Activated effector memory CD4-positive, alpha-beta T cell treated with Interleukin-2 at 50 U/mL for 16 hours (primary cell): ENCODE measurements at places on chromosomes 2 and 18.

GRCh38 chr2:102112271-102112670, 30.3 kb upstream of the IL1R1 start:
- no peak for DNase-seq

DNA sequence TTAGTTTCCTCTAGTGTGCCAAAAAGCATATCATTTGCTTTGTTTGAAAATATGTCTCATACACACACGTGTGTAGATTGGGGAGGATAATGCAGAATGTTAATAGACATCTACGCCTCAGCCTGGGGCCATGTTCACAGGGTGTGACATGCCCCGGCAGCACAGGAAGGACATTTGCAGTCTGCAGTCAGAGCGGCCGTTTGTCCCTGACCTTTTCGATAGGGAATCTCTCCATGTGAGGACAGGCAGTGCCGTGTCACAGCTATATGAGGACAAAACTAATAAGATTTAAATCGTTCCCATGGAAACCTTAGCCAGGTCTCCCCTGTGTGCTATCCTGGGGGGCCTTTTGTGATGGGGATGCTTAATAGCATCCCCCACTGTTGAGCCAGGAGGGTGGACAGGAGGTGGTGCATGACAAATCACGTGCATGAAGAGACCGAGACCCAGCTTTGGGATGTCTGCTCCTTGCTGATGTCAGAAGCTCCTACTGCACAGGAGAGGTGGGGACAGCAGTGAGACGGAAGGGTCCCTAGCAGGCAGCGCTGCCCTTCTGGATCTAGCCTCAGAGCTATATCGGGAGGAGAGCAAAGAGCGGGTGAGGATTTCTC, 100.6 kb downstream of the RNF144A start:
- DNase-seq, result no peak

DNA sequence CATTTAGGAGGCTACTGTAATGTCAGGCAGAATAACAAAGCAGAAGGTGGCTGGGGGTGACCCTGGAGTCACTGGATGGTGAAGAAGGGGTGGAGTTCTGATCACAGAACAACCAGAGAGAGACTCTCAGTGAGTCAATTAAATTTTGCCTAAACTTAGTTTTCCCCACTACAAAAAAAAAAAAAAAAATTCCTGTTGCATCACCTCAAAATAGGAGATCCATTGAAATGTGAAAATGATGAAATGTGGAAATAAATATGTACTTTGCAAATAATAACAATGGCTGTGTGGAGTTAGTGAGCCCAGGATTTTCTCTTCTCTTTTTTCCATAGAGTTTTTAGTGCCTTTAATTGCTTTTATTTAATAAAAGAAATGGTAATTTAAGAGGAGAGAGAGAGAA, 165.5 kb downstream of the GFPT1 start:
- DNase-seq, result no peak

- no peak for DNase-seq
These were observed 82.3 kb downstream of the UPP2 start for GRCh38 chr2:158184001-158184400.

DNA sequence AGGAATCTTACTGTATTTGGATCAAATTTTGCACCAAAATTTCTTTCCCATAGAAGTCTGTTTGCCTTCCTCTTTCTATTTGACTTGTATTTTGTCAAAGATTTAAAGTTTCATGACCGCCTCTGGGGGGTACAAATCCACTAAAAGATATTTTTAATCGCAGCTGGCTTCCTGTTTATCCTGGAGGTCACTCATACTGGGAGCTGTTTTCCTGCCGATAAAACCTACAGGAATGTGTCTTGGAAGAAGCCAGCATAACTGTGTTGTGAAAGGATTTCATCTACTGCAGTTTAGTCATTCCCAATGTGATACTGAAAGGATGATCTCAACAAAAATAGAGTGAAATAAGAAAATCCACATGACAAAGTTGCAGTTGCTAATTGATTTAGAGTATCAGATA, 184.0 kb downstream of the RIT2 start:
- DNase-seq, result no peak

DNA sequence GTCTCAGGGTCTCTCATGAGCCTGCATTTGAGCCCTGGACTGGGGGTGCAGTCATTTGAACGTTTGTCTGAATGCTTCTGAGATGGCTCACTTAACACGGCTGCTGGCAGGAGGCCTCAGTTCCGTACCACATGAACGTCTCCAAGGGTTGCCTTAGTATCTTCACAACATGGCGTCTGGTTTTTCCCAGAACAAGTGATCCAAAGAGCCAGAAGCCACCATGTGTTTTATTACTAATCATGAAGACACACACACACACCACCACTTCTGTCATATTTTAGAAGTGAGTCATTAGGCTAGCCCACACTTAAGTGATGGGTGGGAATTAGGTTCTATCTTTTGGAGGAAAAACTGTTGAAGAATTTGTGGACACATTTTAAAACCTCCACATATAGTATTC, 15.0 kb upstream of the MYO1B start:
- no peak for DNase-seq

- DNase-seq, result no peak
These were observed 37.3 kb upstream of the TANK start for GRCh38 chr2:161122772-161123530.

- DNase-seq, result no peak
These were observed 482.7 kb downstream of the RIT2 start for GRCh38 chr18:42632801-42633200.

- DNase-seq, result no peak
These were observed 128.7 kb downstream of the XIRP2 start for GRCh38 chr2:167017021-167017420.

GRCh38 chr2:179104736-179105135, 54.8 kb upstream of the CCDC141 start:
- no peak for DNase-seq

- no peak for DNase-seq
These were observed 42.0 kb upstream of the EML6 start for GRCh38 chr2:54681416-54681815.

- no peak for DNase-seq
These were observed 19.1 kb downstream of the PARD6G start for GRCh38 chr18:80228051-80228848.

- DNase-seq, result no peak
These were observed 20.9 kb downstream of the ARMC9 start for GRCh38 chr2:231219289-231219688.

GRCh38 chr2:71693286-71694270, 240.2 kb downstream of the DYSF start:
- no peak for DNase-seq

GRCh38 chr2:233620204-233620603, 2.8 kb downstream of the UGT1A8 start:
- no peak for DNase-seq

DNA sequence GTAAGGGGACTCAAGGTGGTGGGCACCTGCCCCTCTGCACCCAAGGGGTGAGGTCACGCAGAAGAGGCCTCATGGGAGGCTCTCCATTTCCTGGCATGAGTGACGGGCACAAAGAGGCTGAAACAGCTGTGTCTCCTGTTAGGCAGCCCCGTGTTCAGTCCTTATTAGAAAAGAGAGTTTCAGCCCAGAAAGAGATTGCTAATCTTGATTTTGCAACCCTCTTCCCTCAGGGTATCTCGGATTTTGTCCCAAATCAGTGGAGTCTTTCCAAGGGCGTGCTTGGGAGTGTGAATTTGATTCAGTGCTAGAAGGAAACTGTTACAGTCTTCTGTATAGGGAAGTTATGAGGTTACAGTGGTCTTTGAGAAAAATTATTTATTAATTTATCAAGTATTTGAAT, 10.4 kb downstream of the TNFRSF11A start:
- no peak for DNase-seq

GRCh38 chr2:20144196-20144595, 80.7 kb downstream of the SDC1 start:
- no peak for DNase-seq

DNA sequence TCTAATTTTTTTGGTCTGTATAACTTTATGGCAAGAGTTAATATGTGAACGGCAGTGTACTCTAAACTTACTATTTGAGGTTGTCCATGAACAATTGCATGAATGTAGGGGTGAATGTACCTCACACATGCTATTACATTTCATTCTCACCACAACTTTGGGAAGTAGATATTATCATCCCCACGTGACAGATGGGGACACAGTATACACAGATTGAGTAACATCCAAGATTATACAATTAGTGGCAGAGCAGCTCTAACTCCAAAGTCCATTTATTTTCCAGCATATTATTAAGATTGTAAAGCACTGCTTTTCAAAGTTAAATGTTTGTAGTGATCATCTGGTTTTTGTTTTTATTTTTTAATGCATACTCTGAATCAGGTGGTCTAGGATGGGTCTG, 622.1 kb upstream of the ZEB2 start:
- no peak for DNase-seq

DNA sequence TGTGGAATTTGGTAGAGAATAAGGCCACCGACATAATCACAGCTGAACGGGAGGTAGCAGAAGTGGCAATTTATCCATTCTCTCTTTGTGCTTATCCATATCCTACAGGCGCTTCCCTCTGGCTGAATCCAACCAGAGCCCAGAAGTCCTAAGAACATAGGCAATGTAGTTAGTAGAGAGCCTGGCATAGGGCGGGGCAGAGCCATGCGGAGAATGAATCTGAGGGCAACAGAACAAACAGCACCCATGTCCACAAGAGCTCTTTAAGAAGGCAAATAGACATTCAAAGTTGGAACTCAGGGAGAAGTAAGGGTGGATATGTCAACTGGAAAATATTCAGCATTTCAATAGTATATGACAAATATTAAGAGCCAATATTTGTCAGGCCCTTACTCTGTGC, 305.9 kb upstream of the VWC2L start:
- DNase-seq, result no peak

DNA sequence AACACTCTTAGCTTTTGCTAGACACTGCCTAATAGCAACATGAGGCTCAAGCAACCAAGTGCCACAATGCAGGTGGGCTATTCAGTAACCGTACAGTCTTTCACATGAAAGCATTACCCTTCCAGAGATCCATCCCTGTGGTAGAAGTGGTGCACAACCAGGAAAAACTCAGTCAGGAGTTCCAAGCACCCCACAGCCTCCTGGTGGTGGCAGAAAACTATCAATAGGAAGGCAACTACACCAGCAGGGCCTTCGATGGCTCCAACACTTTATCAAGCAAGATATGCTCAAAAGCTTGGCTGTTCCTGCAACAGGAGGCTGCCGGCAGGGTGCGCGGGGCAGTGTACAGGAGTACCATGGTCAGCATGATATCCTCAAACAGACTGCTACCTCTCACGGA, 176.1 kb upstream of the DLGAP1 start:
- no peak for DNase-seq

- no peak for DNase-seq
These were observed 620.4 kb downstream of the XIRP2 start for GRCh38 chr2:167508709-167509108.

- no peak for DNase-seq
These were observed 24.5 kb downstream of the NFATC1 start for GRCh38 chr18:79420033-79420745.

- no peak for DNase-seq
These were observed 43.7 kb downstream of the TWIST2 start for GRCh38 chr2:238891457-238892203.

DNA sequence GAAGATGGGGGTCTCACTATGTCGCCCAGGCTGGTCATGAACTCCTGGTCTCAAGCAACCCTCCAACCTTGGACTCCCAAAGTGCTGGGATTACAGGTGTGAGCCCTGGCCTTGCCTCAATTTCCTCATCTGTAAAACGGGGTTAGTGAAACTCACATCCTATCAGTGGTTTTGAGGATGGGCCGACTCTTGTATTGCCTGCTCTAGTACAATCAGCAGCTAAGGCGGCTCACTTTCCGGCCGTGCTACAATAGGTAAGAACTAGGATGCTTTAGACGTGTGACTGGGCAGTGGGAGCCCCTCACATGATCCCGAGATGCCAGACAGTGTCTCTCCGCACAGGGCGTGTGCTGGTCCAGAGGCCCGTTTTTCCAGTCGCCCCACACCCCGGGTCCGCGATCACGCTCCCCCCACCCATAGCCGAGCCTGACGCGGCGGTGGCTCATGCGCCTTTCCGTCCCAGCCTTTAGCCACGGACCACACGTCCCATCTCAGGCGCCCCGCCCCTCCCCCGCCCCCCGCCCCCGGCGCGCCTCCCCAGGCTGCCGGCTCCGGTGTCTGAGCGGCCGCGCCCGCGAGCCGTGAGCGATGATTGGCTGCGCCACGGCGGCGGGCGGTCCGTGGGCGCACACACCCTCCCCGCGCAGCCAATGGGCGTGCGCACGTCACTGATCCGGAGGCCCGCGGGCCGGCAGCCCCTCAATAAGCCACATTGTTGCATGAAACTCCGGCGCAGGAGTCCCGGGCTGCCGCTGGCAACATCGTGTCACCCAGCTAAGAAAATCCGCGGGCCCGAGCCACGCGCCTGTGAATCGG, at the start of gene HK2:
HK2 (plus strand) TSS at position 710 of the 816 bp plus-strand sequence. CDS start 454 bp downstream, outside the sequence.
- peak; percentile 68 for DNase-seq

DNA sequence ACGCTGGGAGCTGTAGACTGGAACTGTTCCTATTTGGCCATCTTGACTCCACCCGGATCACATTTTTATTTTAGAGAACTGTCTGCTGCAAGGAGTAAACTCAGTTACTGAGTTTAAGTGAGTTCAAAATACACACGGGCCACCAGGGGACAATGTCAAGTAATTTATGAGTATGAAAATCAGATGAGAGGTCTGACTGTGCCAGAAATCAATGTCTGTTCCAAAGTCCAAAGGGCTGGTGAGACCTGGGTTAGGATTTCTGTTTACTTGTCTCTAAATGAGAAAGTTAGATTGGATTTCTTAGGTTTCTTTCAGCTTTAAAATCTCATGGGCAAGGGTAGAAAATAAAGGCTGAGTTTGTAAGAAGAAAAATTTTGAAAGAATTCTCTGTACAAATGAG, 465.8 kb upstream of the MEIS1 start:
- DNase-seq, result no peak

DNA sequence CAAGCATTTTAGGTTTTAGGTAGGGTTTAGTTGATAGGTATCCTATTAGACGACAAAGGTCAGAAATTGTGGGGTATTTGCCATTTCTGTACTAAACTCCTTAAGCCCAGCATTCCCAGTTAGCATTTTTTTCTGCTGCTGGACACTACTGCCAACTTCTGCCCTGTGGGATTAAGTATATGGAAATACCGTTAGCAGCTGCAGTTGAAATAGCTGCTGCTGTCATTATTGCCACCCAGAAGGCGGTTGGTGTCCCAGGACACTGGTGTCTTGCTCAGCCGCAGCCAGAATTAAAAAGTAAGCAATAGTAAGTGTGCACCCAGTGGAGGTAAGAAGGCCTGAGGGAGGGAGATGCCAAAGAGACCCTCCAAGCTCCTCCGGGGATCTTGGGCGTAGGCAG, 1.9 kb upstream of the UXS1 start:
- no peak for DNase-seq

- no peak for DNase-seq
These were observed 33.7 kb upstream of the ACVR1C start for GRCh38 chr2:157662401-157662800.

DNA sequence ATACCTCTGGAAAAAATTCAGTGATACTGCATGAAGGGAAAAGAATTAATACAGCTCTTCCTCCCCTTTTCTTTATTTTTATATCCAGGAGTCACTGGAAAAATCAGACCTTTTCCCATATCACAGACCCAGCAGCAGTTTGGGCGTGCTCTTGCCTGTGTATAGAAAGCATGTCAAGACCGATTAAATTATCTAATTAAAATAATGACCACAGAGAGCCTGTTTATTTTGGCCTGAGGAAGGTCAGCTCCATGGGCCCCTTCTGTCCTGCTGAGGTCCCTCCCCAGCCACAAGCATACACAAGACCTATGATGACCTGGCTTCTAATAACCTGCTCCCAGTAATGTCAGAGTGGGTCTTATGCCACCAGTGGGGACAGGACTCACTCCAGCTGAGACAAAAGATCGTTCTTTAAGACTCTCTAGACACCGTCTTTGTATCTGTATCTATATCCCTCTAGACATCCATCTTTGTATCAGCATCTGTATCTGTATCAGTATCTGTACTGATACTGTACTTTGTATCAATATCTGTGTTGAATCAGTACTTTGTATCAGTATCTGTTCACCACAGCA, 147.8 kb downstream of the VAPA start:
- DNase-seq, result no peak
